ENCODE measurements at places on chromosomes 3 and 15. TPM values are rescaled to one million over a fixed set of nuclear protein-coding genes. Genes with fewer than 3 reads are reported as not detected.

DNA sequence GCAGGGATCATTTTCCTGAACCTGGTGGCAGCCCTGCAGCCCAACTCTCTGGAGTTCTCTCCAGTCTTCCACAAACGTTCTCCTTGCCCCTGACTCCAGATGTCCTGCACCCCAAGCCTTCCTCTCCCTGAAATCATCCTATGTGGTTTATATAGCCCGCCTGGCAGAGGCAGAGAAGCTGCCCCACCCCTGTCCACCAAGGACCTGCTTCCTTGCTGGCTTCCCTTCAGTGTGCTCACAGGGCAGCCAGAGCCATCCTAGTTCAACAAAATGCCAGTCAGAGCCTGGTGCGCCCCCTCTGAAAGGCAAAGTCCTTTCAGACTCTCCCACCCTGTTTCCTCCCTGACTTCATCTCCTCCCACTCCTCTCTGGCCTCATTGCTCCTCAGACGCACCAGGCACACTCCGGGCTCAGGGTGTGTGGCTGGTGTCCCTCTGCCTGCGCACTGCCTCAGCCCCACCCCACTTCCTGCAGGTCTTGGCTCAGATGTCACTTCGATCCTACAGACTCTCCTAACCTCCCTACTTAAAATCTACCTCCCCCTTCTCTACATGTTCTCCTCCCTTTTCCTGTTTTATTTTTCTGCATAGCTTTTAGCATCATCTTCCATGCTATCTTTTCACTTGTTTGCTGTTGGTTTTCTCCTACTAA is 5.9 kb downstream of the KBTBD13 start:
- no peak overlapping the region for H3K4me3 ChIP-seq
- no peaks in the 10 kb centered on the region for H3K36me3 ChIP-seq
- H3K27me3 ChIP-seq, result no peaks in the 10 kb centered on the region
- no peaks in the 10 kb centered on the region for H3K4me1 ChIP-seq

DNA sequence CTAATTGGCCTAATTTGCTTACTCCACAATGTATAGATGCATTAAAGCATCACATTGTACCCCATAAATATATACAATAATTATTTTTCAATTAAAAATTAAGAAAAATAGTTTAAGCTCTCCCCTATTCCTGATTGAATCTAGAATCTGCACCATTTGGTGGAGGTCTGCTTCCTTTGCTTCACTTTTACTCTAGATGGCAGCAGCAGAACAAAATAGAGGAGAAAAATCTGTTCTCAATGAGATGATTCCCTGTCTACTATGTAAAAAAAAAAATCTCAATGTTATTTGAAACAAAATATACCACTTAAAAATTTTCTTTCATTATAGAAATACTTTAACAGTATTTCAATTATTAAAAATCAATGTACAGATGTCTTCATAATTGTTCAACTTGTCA is 109.6 kb upstream of the FXR1 start:
- H3K27ac ChIP-seq, result no peak overlapping the region
- no peaks in the 10 kb centered on the region for H3K4me1 ChIP-seq
- DNase-seq, result no peak
- H3K27me3 ChIP-seq, result no peaks in the 10 kb centered on the region
- no peaks in the 10 kb centered on the region for H3K36me3 ChIP-seq

GRCh38 chr3:15180042-15180611 is 25.9 kb upstream of the CAPN7 start:
- H3K27me3 ChIP-seq, result no peaks in the 10 kb centered on the region
- H3K36me3 ChIP-seq, result no peaks in the 10 kb centered on the region
- peak overlapping the region; percentile 34 for H3K4me3 ChIP-seq
- H3K4me1 ChIP-seq, result peaks cover 8% of the 10 kb centered on the region

DNA sequence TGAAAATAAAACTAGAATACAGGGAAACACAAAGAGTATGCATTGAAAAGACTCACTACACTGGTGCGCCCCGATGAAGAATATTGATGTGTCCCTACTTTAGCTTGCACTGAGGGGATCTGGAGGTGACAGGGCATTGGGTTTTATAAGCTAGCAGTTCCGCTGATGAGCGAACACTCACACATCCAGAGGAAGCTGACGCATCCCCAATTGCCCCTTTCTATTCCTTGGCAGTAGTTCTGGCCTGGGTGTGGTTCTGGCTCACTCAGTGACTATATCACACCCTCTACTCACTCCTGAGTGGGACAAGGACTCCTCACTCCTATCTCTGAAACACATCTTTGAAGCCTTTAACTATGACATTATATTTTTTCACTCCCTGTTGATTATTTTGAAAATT is 71.0 kb downstream of the B3GNT5 start:
- H3K27ac ChIP-seq, result no peak overlapping the region
- no peak for DNase-seq
- no peaks in the 10 kb centered on the region for H3K27me3 ChIP-seq
- no peak overlapping the region for H3K4me3 ChIP-seq

GRCh38 chr3:30317561-30317960 is 288.8 kb upstream of the TGFBR2 start:
- no peaks in the 10 kb centered on the region for H3K27me3 ChIP-seq
- no peak overlapping the region for H3K4me3 ChIP-seq
- no peaks in the 10 kb centered on the region for H3K36me3 ChIP-seq
- no peaks in the 10 kb centered on the region for H3K4me1 ChIP-seq

DNA sequence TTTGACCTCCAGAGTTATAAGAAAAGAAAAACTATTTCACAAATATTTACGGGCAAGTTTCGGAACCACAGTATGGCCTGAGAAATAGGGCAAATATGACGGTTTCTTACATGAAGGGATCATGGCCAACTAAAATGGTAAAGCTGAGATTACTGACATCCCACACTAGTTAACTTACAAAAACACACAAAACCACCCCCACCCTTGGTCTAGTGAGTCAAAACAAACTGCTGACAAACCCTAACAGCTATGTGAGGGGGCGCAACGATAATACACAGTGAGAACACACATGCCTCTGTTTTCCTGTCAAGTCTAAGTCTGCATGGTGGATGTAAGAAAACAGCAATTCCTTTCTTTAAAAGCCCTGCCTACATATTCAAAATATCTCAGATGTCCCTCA is 32.3 kb downstream of the CBLB start:
- peaks cover 27% of the 10 kb centered on the region for H3K4me1 ChIP-seq
- H3K27ac ChIP-seq, result peak overlapping the region; percentile 86
- no peaks in the 10 kb centered on the region for H3K36me3 ChIP-seq
- peak; percentile 68 for DNase-seq
- H3K4me3 ChIP-seq, result peak overlapping the region; percentile 33

DNA sequence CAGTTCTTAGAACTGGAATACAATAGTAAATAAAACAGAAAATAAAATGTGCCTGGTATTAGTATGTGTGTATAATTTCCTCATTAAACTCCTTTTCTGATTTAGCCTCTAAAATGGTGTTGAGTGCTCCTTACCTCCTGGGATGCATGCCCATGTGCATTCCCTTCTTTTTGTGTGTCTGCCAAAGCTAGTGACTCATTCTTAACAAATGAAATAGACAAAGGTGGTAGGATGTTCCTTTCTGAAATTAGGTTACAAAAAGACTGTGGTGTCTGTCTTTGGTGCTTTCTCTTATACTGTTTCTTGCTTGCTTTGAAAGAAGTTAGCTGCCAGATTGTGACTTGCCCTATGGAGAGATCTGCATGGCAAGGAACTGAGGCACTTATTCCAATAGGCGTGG is 623.7 kb downstream of the GRM7 start:
- DNase-seq, result no peak
- H3K4me3 ChIP-seq, result no peak overlapping the region
- H3K27ac ChIP-seq, result no peak overlapping the region
- no peaks in the 10 kb centered on the region for H3K27me3 ChIP-seq
- no peaks in the 10 kb centered on the region for H3K36me3 ChIP-seq

DNA sequence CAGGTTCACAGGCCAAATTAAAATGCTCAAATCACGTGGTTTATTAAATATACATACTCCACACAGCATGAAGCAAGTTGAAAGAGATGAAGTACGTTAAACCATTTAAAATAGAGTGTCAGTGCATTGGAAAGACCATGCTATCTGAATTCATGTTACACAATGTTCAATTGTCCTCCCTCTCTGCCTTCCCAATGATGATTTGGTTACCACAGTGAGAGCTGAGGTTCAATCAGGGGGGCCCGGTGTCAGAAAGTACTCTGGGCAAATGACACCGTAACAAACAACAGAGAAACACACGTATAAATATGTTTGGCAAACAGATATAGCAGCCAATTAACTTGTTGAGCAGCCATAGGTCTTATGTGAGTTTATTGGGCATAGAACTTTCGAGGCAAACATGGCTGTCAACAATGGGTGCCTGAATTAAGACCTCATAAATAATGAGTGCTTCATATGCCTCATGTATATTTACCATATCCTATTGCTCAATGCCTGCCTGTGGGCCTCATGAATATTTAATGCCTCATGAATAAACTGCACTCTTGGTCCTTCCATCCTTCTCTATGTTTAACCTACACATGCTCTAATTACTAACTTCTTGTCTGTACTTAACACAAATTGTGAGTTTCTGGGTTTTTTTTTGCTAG is 641.5 kb downstream of the PLOD2 start:
- DNase-seq, result no peak
- H3K27ac ChIP-seq, result no peak overlapping the region
- H3K4me1 ChIP-seq, result no peaks in the 10 kb centered on the region
- no peak overlapping the region for H3K4me3 ChIP-seq
- no peaks in the 10 kb centered on the region for H3K27me3 ChIP-seq

GRCh38 chr3:27655547-27655946 is 66.6 kb downstream of the EOMES start:
- no peak overlapping the region for H3K4me3 ChIP-seq
- H3K36me3 ChIP-seq, result no peaks in the 10 kb centered on the region
- no peak overlapping the region for H3K27ac ChIP-seq
- no peaks in the 10 kb centered on the region for H3K4me1 ChIP-seq
- no peak for DNase-seq

GRCh38 chr3:22231061-22231460 is 480.1 kb upstream of the ZNF385D start:
- no peaks in the 10 kb centered on the region for H3K4me1 ChIP-seq
- no peaks in the 10 kb centered on the region for H3K27me3 ChIP-seq
- no peak overlapping the region for H3K4me3 ChIP-seq
- no peaks in the 10 kb centered on the region for H3K36me3 ChIP-seq
- no peak overlapping the region for H3K27ac ChIP-seq
- no peak for DNase-seq

- no peaks in the 10 kb centered on the region for H3K4me1 ChIP-seq
- DNase-seq, result no peak
- H3K27me3 ChIP-seq, result no peaks in the 10 kb centered on the region
- no peak overlapping the region for H3K4me3 ChIP-seq
Observed at GRCh38 chr3:21142949-21143348, 608.1 kb downstream of the ZNF385D start.

CHST13 gene
- not detected for polyA plus RNA-seq

EFHB gene
- polyA plus RNA-seq, result 0.28 TPM

GOLGA6D gene
- polyA plus RNA-seq, result not detected

PLA2G4E gene
- polyA plus RNA-seq, result not detected

CPLX3 gene
- not detected for polyA plus RNA-seq

GOLGA8Q gene
- not detected for polyA plus RNA-seq

CEP63 gene
- 33.5 TPM for polyA plus RNA-seq

GOLGA8T gene
- polyA plus RNA-seq, result not detected
